ENCODE measurements at places on chromosomes 4 and X.

- DNase-seq = no peak
These were observed 35.7 kb downstream of the FRAS1 start for GRCh38 chr4:78092850-78093249.

DNA sequence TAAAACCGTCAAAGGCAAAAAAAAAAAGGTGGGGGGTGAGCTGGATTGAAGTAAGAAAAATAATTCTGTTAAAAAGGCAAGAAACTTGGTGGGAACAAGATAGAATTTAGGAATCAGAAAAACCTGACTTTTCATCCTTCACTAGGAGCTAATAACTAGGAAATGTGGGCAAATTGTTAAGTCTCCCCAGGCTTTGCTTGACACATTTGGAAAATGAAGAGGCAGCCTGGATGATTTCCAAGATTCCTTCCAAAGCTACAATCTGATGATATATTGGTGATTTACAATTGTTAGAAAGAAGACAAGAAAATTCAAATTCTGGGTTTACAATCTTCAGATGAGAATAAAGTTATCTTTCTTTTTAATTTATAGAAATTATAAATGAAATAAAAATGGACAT lies 1062.5 kb downstream of the ADGRL3 start:
- DNase-seq = no peak

GRCh38 chrX:73916931-73917667 lies 354.1 kb downstream of the CHIC1 start:
- peak; percentile 88 for DNase-seq

- no peak for DNase-seq
These were observed 11.5 kb upstream of the CAMK2D start for GRCh38 chr4:113773014-113773413.

- DNase-seq = no peak
These were observed 193.0 kb downstream of the MGST2 start for GRCh38 chr4:139858436-139859205.

GRCh38 chr4:78545275-78546246 lies 6.0 kb upstream of the ANXA3 start:
- no peak for DNase-seq
